ENCODE measurements at places on chromosomes 2 and 18.

DNA sequence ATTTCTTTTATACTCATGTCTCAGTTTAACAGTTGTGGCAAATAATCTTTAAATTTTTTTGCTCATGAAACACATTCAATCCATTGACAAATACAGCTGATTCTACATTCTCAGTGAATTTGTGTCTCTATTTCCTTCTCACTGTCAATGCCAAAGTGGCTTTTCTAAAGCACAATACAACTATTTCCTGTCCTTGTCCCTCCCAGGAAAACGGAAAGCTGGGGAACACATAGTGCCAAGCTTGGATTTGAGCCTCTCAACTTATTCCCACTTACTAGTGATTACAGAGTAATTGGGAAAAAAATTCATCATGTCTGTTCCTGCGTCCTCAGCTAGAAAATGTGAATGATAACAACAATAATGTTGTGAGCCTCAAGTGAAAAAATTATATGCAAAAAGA, 899.7 kb upstream of the CDH2 start:
- DNase-seq, result no peak

DNA sequence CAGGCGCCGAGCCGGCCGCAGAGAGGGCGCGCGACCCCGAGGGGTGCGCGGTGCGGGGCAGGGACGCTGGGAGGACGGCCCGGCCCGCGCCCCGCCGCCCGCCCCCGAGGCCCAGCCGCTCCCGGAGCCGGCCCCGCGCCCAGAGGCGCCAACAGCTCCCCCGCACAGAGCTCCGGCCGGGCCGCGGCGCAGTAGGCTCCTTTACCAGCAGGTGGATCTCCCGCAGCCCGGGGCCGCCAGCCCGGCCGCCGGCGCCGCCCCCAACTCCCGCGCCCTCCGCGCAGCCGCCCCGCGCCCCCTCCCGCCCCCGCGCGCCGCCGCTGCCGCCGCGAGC, 258 bp downstream of the MGAT4A start:
- DNase-seq, result peak; percentile 81

- DNase-seq, result peak; percentile 37
Observed at GRCh38 chr2:48461721-48462120, 68.2 kb upstream of the STON1 start.

- DNase-seq, result no peak
Observed at GRCh38 chr2:102832789-102833188, 71.0 kb downstream of the TMEM182 start.

- DNase-seq, result no peak
Observed at GRCh38 chr2:69674316-69674670, 30.8 kb upstream of the AAK1 start.

- no peak for DNase-seq
Observed at GRCh38 chr2:213152065-213152794, 818 bp upstream of the IKZF2 start.

- DNase-seq, result peak; percentile 41
Observed at GRCh38 chr2:129812071-129812470, 167.4 kb upstream of the RAB6C start.

DNA sequence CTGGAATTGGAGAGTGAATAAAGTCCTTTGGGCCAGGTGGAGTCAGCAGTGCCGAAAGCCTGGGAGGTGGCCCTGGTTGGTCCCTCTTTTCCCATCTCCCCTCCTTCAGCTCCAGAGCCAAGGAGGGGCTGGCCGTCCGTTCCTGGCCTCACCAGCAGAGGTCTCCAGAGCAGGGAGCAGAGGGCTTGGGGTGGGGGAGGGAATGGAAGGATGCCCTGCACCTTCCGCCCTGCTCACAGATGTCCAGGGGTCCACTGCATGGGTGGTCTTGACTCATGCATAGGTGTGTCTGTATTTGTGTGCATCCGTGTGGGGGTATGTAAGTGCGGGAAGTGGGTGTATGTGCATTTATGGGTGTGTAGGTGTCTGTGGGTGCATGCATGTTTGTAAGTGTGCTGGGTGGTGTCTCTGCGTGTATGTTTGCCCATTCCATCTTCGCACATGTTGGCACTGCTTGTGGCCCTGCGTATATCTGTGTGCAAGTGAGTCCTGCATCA, 201.8 kb downstream of the ZFP36L2 start:
- DNase-seq, result peak; percentile 60

GRCh38 chr2:69701100-69701945, 40.6 kb upstream of the ANXA4 start:
- no peak for DNase-seq

- DNase-seq, result no peak
Observed at GRCh38 chr18:57806978-57807285, 3.8 kb upstream of the ATP8B1 start.

- DNase-seq, result no peak
Observed at GRCh38 chr18:33951031-33951430, 273.7 kb downstream of the NOL4 start.

DNA sequence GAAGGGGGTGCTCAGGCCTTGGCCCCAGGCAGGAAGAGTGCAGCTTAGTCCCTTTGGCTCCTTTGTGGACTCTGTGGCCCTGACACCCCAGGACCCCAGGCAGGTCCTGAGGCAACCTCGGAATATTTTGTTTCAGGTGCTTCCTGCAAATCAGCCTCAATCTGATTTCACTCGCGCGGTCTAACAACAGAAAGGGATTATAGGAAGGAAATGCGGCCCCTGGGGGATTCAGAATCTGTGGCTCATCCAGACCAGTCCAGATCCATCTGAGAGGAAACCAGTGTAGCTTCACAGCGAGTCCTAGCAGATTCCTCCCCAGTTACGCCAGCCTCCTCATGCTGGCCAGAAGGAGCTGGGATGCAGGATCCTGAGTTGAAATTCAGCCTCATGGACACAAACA, 59.5 kb upstream of the YWHAQ start:
- DNase-seq, result no peak

DNA sequence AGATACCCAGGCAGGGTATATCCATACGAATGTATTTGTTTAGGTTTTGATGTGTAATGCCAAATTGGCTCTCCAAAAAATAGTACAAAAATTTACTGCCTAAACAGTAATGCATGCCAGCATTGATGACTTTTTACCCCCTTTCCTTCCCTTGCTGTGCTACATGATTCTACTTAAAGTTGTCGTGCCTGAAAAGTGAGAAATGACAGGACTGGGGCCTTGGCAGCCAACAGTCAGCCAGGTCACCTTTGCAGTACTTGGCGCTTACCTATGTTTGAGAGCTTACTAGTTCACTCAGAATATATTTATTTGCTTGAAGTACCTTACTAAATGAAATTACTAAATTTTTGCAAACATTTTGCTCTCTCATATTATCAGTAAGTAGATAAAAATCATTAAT, 1329.1 kb downstream of the DPP10 start:
- DNase-seq, result no peak

DNA sequence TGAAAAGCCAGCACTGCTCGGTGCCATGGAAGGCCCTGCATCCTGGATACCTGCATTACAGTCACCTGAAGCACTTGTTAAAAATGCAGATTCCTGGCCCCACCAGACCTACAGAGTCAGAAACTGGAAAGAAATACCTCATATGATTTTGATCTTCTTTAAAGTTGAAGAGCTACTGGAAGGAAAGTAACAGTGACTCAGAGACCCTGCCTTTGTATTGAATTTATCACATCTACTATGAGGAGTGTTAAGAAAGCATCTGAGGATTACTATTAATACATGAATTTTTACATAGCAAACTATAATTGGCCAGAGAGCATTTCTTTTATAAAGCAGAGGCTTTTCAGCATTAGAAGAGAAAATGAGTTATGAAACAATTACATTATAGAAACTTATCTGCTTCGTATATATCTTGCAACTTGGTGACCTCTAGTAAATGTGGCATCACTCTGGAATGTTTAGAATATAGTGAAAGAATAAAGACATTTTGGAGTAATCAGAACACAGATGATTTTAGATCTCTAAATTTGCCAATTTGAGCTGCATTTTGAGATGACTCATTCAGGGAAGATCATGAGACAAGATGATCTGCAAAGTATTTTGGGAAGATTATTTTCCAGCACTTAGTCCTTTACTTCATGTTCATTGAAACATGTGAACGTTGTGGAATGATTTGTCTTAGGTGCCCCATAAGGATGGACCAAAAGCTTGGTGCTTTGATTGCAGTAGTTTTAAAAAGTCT, 12.2 kb downstream of the PTPRM start:
- no peak for DNase-seq

DNA sequence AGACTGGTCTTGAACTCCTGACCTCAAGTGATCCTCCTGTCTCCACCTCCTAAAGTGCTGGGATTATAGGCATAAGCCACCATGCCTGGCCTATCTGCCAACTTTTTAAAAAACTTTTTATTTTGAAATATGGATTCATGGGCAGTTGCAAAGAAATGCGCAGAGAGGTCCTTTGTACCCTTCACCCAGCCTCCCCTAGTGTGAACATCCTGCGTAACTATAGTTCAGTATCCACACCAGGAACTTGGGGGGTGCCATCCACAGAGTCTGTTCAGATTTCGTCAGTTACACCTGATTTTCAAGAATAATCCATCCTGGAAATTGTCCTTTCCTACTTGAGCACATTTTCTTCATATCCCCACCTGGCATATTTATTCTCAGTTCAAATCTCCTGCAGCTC, 33.0 kb downstream of the EFR3B start:
- DNase-seq, result no peak

- DNase-seq, result no peak
Observed at GRCh38 chr2:240457223-240458043, 22.0 kb downstream of the GPC1 start.

- DNase-seq, result no peak
Observed at GRCh38 chr2:231334179-231334930, 61.2 kb upstream of the B3GNT7 start.

GRCh38 chr2:227661827-227662226, 4.8 kb upstream of the SCYGR5 start:
- no peak for DNase-seq

DNA sequence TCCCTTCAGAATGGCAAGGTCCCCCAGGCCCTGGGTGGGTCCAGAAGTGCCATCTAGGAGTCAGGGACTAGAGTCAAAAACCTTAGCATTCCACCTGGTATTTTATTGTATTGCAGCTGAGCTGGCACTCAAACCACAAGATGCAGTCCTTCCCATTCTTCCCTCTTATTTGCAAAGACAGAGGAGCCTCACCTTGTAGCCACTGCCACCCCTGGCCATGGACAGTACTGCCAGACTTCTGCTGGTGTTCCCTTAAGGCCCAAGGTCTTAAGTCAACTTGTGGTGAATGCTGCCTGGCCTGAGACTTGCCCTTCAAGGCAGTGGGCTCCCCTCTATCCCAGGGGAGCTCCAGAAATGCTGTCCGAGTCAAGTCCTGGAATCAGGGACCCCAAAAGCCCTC, 6.9 kb downstream of the UGT1A10 start:
- DNase-seq, result no peak

- DNase-seq, result no peak
Observed at GRCh38 chr2:162044586-162044985, 29.4 kb downstream of the DPP4 start.

DNA sequence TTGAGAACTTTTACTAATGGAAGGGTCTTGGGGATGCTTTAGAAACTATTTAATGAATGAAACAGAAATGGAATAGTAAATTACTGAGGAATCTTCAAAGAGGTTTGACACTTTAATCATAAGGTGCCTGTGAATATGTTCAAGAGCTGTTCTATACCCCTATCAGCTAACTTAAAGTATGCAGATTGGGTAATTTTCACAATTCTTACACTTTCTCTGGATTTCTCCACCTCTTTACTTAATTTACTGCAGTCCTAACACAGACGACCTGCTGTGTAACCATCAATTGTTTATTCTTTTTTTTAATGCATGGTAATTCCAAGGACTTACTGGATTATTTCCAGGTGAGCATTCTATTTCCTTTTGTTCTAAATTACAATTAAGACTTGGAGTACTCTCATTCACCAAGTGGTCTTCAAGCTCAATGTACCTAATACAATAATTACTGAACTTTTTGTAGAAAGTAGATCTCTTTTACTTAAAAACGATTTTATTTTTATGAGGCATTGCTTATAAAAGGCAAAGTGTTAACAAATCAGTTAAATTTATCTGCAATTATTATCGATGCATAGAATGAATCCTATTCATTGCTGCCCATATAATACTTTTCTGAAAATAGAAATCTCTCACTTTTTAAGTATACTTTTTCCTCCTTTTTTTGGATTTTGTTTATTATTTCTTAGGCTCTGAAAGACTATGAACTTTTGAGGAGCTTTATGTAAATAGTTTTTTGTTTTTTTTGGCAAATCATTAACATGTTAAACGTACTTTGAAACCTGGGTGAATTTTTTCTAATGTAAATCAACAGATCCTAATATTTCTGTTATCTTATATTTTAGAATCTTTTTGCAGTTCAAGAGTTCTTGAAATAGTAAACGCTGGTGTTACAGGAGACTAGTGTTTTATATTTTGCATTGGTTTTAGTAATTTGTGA, 5.5 kb downstream of the VSNL1 start:
- DNase-seq, result no peak

- DNase-seq, result peak; percentile 15
Observed at GRCh38 chr2:44715671-44716081, 225.8 kb upstream of the SIX3 start.

- DNase-seq, result no peak
Observed at GRCh38 chr2:50225021-50225928, 806.7 kb downstream of the NRXN1 start.

- DNase-seq, result peak; percentile 33
Observed at GRCh38 chr2:157194097-157194688, 63.3 kb upstream of the GALNT5 start.

- no peak for DNase-seq
Observed at GRCh38 chr2:71528131-71528591, 74.8 kb downstream of the DYSF start.

DNA sequence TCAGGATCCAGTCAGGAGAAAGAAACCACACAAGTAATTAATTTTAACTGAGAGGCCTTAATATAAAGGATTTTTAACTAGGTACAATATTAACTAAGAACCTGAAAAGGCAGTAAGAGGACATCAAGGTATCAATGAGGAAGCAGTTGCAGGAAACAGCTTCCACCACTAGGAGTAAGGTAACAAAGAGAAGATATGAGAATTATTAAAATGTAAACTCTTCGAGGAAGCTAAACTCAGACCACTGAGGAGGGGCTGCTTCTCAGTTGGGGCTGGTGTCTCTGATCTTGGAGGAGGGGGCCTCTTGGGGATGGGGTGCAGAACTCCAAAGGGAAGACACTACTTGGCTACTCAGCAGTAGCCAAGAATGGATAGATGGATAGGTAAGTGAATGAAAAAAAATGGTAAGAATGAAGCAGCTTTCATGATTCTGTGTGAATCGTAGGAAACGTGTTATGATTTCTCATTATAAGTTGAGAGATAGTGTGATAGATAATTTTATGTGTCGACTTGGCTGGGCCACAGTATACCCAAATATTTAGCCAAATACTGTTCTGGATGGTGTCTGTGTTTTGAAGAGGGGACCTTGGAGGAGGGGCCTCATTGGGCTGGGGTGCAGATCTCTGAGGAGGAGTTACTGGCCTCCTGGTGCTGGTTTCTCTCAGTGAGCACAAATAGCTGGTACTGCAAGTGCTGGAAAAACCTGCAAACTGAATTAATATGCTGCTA, 547.7 kb upstream of the LRRTM1 start:
- DNase-seq, result no peak

- no peak for DNase-seq
Observed at GRCh38 chr18:57135699-57136098, 11.2 kb upstream of the BOD1L2 start.

Data from B cell (primary cell).